ENCODE measurements at places on chromosomes 2 and 18.

- no peak for DNase-seq
These were observed 27.3 kb downstream of the INO80C start for GRCh38 chr18:35470435-35470834.

DNA sequence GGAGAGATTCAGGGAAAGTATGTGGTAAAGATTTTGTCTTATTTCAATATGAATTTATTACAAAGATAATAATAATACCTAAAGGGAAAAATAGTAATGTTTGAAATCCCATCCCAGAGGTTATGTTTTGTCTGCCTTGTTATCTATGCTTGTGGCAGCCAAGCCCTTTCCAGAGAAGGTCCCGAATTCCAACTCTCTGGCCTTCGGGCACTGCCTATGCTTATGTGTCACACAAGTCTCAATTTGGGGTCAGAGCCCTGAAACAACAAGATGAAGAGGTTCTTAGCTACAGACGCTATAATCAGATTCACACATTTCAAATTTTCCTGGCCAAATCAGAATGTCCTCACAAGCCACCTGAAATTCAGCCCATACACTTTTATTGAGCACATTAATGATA, 59.9 kb downstream of the DNER start:
- no peak for DNase-seq

DNA sequence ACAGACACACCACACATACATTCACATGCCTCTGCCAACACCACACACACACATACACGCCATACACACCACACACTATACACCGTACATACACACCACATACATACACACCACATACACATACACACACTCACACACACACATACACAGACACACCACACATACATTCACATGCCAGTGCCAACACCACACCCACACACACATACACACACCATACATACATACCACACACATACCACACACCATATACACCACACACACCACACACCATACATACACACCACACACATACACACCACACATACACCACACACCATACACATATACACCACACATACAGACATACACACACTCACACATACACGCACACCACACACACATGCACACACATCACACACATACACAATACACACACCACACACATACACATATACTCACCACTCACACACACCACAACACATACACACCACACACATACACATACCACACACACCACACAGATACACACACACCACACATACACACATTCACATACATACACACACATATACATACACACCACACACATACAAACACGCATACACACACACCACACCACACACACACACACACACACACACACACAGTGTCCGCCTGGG, 37.2 kb downstream of the MCFD2 start:
- no peak for DNase-seq

DNA sequence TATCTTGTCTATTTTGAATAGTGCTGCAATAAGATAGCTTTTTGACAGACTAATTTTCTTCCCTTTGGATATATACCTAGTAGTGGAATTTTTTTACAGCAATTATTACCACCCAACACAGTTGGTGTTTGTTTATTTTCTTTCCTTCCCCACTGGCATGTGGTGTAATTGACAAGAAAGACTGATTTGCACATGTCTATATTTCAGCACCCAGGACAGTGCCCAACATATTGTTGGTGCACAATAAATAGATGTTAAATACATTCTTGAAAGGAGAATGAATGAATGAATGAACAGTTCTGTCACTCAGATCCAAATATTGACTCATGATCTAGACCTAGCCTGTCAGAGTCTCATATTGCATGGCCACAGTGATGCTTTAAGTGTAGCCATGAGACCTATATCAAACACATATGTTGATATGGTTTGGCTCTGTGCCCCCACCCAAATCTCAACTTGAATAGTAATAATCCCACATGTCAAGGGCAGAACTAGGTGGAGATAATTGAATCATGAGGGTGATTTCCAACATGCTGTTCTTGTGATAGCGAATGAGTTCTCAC, 538.2 kb downstream of the NYAP2 start:
- no peak for DNase-seq

DNA sequence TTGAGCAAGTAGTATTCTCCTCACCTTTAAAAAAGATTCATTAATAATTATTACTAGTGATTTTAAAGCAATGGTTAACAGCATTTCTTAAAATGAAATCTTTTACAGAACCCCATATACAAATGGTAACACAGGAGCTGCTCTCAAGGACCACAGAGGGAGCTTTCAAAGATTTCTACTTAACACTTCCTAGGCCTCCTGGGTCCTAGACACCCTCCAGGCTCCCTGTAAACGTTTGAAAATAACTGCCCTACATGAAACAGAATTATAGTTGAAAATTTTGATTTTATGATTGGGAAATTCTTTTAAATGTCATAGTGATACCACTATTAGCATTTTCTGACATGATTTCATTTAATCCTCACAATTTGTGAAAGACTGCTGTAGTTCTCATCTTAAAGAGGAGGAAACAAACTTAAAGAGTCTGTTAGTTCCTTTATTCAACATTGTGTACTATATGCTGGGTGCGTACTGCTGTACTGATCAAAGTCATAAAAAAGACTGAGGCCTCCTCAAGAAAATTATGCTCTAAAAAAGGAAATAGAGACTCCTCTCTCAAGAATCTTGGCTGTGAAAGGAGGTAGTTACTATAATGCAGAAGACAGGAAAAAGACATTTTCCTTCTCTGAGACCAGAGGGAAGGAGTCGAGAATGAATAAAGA, 10.6 kb downstream of the CUL3 start:
- DNase-seq = no peak

- no peak for DNase-seq
These were observed 33.9 kb upstream of the GORASP2 start for GRCh38 chr2:170895023-170895757.

DNA sequence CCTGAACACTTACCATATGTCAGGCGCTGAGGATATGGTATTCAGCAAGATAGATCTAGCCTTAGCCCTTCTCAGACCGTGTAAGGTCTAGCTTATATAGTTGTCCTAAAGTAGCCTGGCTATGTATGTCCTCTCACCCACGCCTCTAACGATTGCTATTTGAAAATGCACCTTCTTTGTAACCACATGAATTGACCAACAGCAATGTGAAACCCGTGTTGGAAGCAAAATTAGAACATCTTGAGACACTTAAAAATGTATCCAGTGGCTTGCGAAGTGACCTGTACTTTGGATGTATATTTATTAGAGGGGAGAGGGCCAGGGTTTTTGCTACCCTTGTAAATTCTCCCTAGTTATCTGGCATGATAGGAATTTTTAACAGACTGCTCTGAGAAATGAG, 860.0 kb upstream of the ZEB2 start:
- no peak for DNase-seq

DNA sequence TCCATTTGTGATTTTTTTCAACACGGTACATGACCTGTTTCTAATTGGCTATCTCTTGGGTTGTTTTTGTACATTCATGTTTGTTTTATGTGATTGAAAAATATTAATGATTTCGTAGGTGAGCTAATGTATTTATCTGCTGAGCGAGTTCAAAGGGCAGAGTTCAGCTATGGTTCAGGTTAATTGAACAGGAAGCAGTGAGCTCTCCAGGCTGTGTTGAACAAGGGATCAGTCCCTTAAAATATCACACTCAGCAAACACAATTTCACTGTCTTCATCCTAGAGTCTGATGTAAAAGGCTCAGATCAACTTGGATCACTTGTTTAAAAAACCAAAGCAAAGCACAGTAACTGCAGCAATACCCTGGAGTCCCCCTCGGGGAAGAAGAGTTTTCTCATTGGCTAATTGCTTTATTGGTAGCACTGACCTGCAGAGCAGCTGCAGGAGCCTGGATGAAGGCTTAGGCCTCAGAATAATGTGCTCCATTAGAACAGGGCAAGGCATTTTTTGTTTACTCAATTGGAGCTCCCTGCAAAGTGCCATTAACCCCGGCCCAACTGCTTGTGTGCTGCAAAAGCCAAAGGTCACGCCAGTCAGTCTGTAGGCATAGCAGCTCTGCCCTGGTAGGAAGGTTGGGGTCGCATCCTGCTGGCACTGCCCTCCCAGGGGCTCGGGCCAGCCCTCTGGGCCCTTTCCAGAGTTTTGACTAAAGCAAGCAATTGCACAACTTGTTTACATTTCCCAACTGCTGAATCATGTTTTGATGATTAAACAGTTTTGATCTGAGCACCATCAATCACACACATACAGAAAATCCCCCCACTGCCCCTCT, 10.5 kb downstream of the ONECUT2 start:
- DNase-seq = no peak

- no peak for DNase-seq
These were observed 390.9 kb upstream of the SMIM21 start for GRCh38 chr18:75818383-75818782.

Measured in NCI-H1048 (cell line).